ENCODE measurements at places on chromosomes 3 and 15.

GRCh38 chr3:42786212-42786611 is 13.2 kb upstream of the CCDC13 start:
- H3K27me3 ChIP-seq: no peaks in the 10 kb centered on the region
- DNase-seq: no peak
- peaks cover 36% of the 10 kb centered on the region for H3K36me3 ChIP-seq
- no peak overlapping the region for H3K4me3 ChIP-seq

DNA sequence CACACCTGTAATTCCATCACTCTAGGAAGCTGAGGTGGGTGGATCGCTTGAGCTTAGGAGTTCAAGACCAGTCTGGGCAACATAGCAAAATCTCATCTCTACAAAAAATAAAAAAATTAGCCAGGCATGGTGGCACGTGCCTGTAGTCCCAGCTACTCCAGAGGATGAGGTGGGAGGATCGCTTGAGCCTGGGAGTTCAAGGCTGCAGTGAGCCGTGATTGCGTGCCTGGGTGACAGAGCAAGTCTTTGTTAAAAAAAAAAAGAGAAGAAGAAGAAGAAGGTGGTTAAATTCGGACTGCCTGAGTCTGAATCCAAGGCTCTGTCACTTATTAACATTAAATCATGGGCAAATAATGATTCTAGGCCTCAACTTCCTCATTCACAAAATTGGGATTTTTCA is 51.0 kb downstream of the EOMES start:
- no peak for DNase-seq
- H3K4me3 ChIP-seq: no peak overlapping the region
- no peaks in the 10 kb centered on the region for H3K36me3 ChIP-seq
- no peaks in the 10 kb centered on the region for H3K27me3 ChIP-seq
- peaks cover 5% of the 10 kb centered on the region for H3K4me1 ChIP-seq
- no peak overlapping the region for H3K27ac ChIP-seq

- no peak overlapping the region for H3K27ac ChIP-seq
- no peaks in the 10 kb centered on the region for H3K36me3 ChIP-seq
- H3K4me1 ChIP-seq: no peaks in the 10 kb centered on the region
These were observed 405.8 kb downstream of the IGSF11 start for GRCh38 chr3:118628704-118629341.

DNA sequence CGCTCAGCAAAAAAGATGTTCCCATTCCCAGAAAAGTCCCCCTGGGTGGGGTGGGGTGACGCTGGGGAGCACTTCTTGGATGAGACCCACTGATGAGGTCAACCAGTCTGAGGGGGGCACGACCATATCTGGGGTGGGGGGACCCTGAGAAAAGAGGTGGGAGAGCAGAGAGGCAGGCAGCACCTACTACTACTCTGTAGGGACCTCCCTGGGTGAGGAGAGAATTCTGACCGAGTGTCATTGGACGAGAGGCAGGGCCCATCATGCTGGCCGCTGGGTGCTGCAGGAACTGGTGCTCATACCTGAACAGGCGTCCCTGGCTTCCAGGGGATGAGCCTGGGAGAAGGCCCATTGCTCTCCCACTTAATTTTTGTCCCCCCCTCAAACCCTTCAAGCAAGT is 158.8 kb downstream of the KLF13 start:
- DNase-seq: no peak
- H3K27ac ChIP-seq: peak overlapping the region; percentile 62
- H3K4me3 ChIP-seq: no peak overlapping the region
- H3K4me1 ChIP-seq: peaks cover 80% of the 10 kb centered on the region
- peaks cover 10% of the 10 kb centered on the region for H3K27me3 ChIP-seq
- no peaks in the 10 kb centered on the region for H3K36me3 ChIP-seq

GRCh38 chr3:175980486-175981090 is 1121.5 kb downstream of the NAALADL2 start:
- no peaks in the 10 kb centered on the region for H3K4me1 ChIP-seq
- H3K27ac ChIP-seq: no peak overlapping the region
- DNase-seq: no peak
- no peak overlapping the region for H3K4me3 ChIP-seq

DNA sequence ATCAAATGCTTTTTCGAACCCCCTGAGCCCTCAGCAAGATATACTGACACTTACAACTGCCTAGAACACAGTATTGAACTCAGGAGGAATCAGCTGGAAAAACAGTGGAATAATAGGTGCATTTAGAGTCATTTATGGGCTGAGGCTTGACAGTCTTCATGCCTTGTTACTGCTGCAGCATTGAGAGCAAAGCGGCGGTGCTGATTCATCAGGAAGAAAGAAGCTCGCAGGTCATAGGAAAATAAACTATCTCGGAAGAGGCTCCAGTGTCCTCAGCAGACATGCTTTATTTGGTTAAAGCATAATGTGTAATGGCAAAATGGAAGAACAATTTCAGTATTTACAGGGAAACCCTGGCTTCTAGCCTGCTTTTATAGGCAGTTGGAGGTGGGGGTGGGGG is 30.1 kb upstream of the NEO1 start:
- no peak overlapping the region for H3K4me3 ChIP-seq
- H3K4me1 ChIP-seq: no peaks in the 10 kb centered on the region

DNA sequence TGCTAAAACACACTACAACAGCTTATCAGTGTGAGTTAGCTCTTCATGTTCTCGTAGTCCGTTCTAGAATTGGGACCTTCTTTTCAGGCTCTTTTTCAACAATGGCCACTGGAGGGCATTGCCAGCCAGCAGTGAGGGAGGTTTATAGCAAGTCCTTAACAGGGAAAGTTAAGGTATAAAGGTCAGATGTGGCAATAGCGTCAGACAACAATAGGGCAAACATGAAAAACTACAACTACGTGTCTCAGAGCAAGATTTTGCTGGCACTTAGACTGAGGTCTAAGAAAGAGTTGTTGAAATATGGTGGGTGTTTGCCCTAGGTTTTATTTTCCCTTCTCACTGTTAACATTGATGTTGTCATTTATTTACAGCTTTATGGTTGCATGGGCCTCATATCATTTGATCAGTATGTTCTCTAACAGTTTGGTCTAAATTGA is 161.4 kb downstream of the GMNC start:
- peaks cover 18% of the 10 kb centered on the region for H3K4me1 ChIP-seq
- no peaks in the 10 kb centered on the region for H3K36me3 ChIP-seq
- no peak for DNase-seq

GRCh38 chr3:143306407-143306806 is 186.8 kb downstream of the CHST2 start:
- no peaks in the 10 kb centered on the region for H3K27me3 ChIP-seq
- H3K4me3 ChIP-seq: no peak overlapping the region
- DNase-seq: no peak
- no peak overlapping the region for H3K27ac ChIP-seq
- H3K4me1 ChIP-seq: peaks cover 16% of the 10 kb centered on the region
- no peaks in the 10 kb centered on the region for H3K36me3 ChIP-seq

DNA sequence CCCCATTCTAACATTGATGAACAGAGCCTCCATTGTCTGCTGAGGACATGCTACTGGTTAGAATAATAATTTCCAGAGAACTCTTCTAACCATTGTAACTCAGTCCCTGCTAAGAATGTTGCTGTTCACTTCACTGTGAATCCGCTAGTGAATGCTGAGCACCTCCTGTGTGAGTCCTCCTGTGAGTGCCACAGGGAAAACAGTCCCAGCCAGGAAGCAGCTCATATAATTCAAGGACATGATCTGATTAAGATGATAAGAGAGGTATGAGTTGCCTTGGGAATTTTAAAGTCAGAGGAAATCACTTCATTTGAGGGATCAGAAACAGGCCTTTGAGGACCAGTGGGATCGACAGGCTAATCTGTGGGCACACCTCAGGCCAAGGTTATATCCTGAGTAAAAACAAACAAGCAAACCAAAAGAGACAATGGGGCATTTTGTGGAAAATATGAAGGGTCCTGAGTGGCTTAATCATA is 33.9 kb upstream of the GPR160 start:
- H3K27me3 ChIP-seq: no peaks in the 10 kb centered on the region
- no peaks in the 10 kb centered on the region for H3K4me1 ChIP-seq
- H3K36me3 ChIP-seq: no peaks in the 10 kb centered on the region
- DNase-seq: no peak

- peaks cover 5% of the 10 kb centered on the region for H3K4me1 ChIP-seq
- H3K27ac ChIP-seq: no peak overlapping the region
- no peak for DNase-seq
These were observed 32.2 kb downstream of the SLC24A1 start for GRCh38 chr15:65653801-65654521.
